ENCODE measurements at places on chromosomes 5 and 9.

- no peak for DNase-seq
Measured at GRCh38 chr5:66426259-66427138, 169.7 kb upstream of the MAST4 start.

DNA sequence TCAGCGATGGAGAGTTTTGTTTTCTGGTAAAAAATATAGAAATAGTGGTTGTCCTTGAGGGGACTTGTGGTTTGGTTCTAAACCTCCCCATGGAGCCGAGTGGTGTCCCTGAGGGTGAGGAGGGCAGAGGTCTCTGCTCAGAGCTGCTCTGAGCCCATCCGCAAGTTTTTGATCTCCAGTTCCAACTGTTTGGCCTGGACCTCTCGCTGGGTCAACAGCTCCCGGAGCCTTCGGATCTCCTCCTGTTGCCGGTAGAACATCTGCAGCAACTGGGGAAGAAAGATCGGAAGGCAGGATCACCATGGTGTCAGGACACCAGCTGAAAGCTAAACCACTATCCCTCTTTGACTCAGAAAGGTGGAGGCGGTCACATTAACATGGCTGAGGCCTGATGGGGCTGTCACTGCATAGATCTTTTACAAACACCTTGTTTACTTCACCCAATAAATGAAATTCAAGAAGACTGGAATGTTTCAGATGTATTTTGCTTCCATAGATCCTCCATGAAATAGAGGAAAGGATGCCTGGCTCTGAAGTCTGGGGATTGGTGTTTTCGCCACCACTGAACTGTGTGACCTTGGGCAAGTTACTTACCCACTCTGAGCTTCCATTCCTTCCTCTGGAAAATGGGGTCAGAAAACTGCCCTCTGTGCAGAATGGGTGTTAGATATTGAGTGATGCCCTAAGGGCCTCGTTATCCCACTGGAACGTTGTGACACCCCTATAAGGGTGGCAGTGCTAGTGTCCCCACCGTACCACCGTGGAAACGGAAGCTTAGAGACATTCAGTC lies 5.8 kb upstream of the TRIM14 start:
- no peak for DNase-seq

GRCh38 chr9:1612886-1613285 lies 402.3 kb upstream of the SMARCA2 start:
- no peak for DNase-seq

GRCh38 chr9:111533099-111533790 lies 8.3 kb downstream of the ZNF483 start:
- DNase-seq, result no peak

GRCh38 chr5:69312459-69313160 lies 20.0 kb downstream of the CCDC125 start:
- no peak for DNase-seq

GRCh38 chr9:68545033-68545705 lies 4.5 kb upstream of the TMEM252 start:
- DNase-seq, result no peak

DNA sequence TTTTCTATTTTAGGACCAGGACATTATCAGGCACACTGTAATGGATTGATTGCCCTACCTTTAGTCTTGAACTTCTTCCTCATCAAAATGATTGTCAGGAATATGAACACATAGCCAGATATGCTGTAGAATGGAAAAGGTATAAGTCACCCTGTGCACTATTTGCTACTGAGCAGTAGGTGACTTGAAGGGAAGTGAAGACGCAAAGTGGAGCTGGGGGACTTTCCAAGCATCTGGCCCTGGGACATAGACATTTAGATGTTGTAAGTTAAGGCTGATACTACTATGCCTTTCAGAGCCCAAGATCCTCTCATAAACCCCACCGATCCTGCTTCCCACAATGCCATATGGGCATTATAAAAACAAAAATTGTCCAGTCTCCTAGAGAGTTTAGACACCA lies 174.5 kb downstream of the DOCK8 start:
- DNase-seq, result no peak

DNA sequence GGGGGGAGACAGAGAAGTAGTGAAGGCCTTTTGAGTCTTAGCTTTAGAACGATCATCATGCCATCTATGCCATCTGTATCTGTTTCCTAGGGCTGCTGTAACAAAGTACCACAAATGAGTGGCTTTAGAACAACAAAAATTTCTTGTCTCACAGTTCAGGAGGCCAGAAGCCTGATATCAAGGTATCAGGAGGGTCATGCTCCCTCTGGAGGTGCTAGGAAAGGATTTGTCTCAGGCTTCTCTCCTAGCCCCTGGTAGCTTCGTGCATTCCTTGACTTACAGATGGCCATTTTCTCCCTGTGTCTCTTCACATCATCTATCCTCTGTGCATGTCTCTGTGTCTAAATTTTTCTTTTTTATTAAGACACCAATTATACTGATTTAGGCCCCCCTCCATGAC lies 5.2 kb downstream of the CARD6 start:
- no peak for DNase-seq

- DNase-seq, result no peak
Measured at GRCh38 chr9:126459965-126460843, 133.6 kb downstream of the MVB12B start.

GRCh38 chr5:43514025-43514424 lies 923 bp downstream of the C5orf34 start:
- no peak for DNase-seq

DNA sequence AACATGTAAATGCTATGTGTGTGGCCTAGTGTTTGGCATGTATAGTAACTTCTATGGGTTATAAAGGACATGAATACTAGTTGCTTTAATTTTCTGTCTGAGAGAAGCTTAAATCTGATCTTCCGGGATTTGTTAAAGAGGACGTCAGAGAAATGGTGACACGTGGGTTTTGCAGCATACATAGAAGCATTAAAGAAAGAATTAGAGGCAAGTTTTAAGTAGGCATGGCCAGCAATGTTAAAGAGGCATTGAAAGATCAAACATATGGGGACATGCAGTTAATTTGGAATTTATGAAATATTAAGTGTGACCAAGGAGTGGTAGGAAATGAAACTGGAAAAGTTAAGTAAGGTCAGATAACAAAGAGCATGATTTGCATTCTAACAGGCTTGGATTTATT lies 311.4 kb upstream of the RIOK2 start:
- DNase-seq, result no peak

GRCh38 chr9:134936346-134937163 lies 18.8 kb upstream of the FCN1 start:
- no peak for DNase-seq

DNA sequence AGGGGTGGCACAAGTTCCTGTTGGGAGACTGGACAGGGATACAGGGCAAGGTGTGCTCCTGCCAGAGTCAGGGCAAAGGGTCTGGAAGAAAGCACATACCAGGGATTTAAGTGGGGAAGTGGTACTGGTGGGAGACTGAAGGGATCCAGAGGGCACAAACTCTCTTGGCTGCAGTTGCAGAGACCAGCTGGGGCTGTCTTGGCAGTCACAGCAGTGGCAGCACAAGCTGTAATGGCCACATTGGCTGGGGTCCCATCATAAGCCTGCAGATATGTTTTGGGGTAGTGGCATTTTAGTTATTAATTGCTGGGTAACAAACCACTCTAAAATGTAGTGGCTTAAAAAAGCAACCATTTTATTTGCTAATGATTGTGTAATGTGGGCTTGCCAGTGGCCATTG lies 492.2 kb downstream of the ENC1 start:
- DNase-seq, result no peak

GRCh38 chr9:114165407-114166102 lies 10.2 kb downstream of the COL27A1 start:
- DNase-seq, result no peak

GRCh38 chr5:82327941-82328340 lies 49.8 kb upstream of the RPS23 start:
- no peak for DNase-seq

GRCh38 chr5:19767987-19768386 lies 220.0 kb downstream of the CDH18 start:
- DNase-seq, result no peak

DNA sequence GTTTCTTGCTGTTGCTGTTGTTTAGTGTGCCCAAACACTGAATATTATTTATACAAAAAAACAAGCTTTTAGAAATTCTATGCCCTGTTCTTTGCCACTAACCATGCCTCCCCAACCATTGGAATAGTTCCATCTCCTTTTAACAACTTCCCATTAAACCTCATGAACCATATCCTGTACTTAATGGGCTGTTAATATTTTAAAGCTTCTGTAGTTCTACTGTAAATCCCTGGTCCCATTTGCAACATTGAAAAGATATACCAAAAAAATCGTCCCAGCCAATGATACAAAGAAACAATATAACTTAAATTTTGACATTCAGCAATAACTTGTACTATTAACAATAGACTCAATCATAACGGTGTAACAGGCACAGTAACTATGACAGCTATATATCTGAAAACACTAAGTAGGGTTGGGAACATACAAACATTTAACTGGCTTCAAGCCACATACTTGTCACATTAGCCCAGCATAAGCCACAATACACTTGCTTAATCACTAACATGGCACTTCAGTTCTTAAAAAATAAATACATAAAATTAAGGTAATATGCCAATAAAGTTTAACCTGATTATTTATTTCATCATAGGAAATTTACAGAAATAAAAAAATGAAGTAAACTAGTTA lies 86.1 kb downstream of the ADAMTS6 start:
- no peak for DNase-seq

GRCh38 chr5:35032356-35032755 lies 15.4 kb downstream of the AGXT2 start:
- DNase-seq, result no peak

DNA sequence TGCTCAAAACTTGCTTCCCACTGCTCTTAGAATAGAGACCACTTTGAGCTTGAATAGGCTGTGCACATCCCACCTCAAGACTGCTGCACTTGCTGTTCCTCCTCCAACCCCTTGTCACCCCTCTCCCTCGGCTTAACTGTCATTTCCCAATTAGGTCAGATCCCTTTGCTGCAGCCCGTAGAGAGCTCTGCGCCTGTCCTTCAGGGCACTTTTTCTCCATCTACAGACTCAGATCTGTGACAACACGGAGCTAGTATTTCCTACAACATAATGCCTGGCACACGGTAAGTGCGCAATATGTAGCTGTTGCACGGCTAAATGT lies 485 bp upstream of the HABP4 start:
- DNase-seq, result no peak

DNA sequence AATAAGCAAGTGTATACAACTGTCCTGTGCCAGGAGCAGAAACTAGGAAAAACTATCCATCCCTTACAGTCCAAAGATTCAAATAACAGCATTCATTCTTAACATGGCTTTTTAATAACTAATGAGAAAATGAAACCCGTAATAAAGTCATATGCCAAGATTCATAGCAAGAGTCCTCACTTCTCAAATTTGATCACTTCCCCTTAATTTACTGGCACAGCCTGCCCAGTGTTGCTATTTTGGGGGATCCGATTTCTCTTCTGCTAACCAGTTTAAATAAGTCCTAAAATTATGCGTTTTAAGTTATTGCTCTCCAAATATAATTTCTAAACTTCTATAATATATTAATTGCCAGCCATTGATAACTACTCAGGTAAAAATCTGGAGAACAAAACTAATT lies 177.0 kb upstream of the PTGER4 start:
- no peak for DNase-seq

- DNase-seq, result no peak
Measured at GRCh38 chr5:77171141-77171910, 39.2 kb upstream of the PDE8B start.

DNA sequence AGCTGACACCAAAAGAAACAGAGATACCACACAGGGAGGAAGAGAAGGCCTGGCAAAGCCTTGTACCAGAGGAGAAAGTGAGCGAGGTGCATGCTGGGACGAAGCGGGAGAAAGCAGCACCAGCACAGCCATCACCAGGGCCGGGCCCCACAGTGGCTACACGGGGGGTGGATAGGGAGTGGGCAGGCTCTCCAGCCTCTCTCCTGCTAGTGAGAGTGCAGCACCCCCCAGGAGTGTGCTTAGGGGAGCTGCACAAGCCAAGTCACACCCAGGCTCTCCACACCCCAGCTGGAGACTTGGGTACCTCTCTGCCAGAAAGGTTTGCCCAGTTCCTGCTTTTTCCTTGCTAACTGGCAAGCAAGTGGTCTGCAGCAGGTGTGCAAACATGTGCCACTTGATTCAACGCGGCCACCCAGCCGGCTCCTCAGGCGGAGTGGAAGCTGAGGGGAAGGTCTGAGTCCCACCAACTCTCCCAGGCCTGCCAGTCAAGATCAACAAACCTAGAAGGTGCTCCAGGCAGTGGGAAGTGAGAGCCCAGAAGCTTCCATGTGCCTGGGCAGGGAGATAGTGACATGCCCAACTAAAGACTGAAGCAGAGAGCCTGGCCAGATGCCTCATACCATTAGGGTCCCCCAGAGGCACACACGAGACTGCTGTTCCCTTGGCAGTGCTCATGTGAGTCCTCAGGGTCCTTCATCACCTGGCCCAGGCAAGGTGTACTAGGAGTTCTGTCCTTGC lies 39.9 kb downstream of the BICD2 start:
- DNase-seq, result no peak

DNA sequence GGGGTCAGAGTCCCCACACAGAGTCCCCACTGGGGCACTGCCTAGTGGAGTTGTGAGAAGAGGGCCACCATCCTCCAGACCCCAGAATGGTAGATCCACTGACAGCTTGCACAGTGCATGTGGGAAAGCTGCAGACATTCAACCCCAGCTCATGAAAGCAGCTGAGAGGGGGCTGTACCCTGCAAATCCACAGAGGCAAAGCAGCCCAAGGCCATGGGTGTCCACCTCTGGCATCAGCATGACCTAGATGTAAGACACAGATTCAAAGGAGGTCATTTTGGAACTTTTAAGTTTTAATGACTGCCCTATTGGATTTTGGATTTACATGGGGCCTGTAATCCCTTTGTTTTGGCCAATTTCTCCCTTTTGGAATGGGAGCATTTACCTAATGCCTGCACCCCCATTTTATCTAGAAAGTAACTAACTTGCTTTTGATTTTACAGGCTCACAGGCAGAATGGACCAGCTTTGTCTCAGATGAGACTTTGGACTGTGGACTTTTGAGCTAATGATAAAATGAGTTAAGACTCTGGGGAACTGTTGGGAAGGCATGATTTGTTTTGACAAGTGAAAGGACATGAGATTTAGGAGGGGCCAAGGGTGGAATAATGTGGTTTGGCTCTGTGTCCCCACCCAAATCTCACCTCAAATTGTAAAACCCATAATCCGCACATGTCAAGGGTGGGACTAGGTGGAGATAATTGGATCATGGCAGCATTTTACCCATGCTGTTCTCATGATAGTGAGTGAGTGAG lies 56.3 kb upstream of the ITGA1 start:
- DNase-seq, result no peak
